Lower leg skin (tissue), 4 donors: ENCODE measurements at places on chromosomes 13 and 19.

DNA sequence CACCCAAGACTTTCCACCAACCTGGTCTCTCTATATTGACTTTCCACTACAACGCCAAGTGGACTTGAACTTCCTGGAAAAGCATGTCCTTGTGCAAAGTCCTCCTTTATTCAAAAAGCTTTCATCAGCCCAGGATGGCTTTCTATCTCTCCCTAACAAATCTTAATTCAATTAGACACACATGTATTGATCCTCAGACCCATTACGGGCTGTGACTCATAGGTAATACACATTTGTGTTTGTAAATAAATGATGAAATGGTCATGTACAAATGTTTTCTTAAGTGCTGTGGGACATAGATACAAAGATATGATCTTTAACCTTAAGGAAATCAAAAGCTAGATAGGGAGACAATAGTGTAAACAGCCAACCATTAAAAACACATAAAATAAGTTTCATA, 1189.7 kb downstream of the EFNB2 start:
- DNase-seq: no peak

- DNase-seq: peak; percentile 97
These were observed 73.8 kb downstream of the GADD45B start for GRCh38 chr19:2549701-2550191.

DNA sequence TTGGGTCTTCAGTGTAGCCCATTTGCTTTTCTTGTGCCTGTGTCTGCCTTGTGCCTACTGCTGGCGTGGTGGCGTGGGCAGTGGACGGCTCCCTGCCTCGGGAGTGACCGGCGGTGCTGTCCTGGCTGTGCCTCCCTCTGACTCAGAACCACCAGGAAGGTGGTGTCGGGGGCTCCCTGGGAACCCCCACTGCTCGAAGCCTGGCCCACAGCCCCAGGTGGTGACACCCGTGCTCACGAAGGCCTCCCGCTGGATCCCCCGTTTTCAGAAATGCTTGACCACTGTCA, 5.1 kb upstream of the AMH start:
- no peak for DNase-seq

GRCh38 chr19:33812388-33813330, 16.0 kb downstream of the KCTD15 start:
- DNase-seq: peak; percentile 83

- DNase-seq: no peak
These were observed 134.7 kb upstream of the SLITRK5 start for GRCh38 chr13:87536499-87536898.
